ENCODE measurements at places on chromosomes 11 and 22.

DNA sequence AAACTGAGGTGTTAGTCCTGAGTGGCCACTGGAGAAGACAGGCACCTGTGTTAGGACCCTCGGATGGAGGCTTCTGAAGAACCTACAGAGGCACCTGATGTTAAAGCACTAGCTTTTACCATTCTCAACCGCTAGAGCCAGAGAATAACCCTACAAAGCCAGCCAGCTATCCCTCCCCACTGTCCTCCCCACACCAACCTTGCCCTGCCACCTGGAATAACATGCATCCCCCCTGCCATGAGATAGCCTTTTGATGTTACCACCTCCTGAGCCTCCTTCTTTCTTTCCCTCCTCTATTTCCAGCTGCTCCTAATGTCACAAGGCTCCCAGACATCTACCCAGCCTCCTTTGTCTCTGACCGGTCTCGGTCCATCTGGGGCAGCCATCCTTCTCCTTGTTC, 28.1 kb downstream of the COMMD9 start:
- DNase-seq: no peak

DNA sequence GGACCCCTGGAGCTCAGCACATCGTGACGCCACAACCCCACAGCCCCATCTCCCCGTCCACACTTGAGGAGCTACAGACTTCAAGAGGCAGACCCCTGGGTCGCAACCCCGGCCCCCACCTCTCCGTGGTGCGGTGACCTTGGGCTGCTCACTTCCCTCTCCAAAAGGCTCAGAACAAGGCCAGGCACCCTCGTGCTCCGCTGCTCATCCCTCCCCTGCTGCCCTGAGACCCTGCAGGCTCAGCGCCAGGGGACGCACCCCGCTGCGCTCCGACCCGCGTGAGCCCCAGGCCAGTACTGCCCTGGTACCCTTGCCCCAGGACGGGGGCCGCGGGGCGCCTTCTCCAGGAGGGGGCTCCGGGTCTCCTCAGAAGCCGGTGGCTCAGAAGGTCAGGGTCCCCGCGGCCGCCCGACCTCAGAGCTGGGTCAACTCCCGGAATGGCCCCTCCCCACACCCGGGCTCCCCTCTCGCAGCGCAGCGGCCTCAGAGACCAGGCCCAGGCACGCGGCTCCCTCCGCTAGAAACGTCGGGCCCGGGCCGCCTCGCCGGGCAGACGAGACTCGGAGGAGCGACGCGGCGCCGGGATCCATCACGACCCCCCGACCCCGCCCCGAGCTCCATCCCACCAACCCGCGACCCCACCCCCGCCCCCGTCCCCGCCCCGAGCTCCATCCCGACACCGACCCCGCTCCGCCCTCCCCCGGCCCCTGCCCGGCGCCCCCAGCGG, 563 bp downstream of the GATD1 start:
- DNase-seq: peak; percentile 22

GRCh38 chr11:74870485-74870884, 78.4 kb downstream of the XRRA1 start:
- no peak for DNase-seq

DNA sequence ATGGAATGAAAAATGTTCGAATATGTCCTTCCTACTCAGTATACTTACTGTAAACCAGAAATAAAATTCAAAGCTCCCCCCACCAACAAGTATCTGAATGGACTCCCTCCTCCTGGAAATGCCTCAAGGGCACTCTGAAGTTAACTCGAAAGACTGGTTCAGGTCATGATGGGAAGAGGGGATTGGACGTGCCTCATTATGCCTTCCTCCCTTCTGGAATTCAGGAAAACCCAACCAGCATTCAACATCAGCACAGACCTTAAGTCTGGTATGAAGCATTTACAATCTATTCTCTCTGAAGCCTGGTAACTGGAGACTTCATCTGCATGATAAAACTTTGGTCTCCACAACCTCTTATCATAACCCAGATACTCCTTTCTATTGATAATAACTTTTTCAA, 428.3 kb upstream of the RAG2 start:
- no peak for DNase-seq

GRCh38 chr11:57133366-57134038, 48.3 kb upstream of the LRRC55 start:
- no peak for DNase-seq

- DNase-seq: no peak
These were observed 87.0 kb upstream of the CRYBB3 start for GRCh38 chr22:25112538-25113253.

DNA sequence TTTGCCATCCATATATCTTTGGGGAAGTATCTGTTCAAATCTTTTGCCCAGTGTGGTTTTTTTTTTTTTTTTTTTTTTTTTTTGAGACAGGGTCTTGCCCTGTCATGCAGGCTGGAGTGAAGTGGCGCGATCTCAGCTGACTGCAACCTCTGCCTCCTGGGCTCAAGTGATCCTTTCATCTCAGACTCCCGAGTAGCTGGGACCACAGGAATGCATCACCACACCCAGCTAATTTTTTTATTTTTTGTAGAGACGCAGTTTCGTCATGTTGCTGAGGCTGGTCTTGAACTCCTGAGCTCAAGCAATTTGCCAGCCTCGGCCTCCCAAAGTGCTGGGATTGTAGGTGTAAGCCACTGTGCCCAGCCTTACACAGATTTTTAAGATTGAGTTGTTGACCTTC, 4.8 kb upstream of the FAM118A start:
- no peak for DNase-seq

DNA sequence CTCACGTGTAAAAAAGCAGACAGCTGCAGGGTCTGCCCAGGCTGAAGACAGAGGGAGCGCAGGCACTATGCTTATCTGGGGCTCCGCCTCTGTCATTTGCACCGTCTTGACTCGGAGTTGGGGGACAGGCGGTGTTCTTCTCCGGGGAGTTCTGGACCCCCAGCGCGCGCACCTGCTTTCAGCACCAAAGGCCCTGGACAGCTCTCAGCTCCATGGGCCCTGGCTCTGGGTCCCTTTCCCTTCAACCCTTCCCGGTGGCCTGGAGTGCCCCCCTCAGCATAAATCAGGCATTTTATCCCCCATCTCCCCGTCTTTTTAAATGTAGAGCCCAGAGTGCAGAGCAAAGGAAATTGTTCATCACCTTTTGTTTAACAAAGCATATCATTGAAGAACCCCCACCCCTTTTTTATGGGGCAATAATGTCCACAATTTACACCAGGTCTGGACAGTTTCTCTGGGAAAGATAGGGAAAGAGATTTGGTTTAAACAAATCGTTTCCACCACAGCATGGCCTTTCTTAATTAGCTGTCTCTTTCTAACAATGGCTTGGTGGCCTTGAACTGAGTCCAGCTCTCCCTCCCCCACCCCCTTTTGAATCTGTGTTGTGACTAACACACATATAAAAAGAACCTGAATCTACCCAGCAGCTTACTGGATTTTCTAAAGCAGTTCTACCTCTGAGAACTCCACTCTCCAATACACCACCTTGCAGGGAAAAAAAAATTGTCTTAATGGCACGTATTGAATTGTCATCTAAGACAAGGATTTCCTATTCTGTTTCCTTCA, 1.7 kb downstream of the SEZ6L start:
- DNase-seq: no peak

DNA sequence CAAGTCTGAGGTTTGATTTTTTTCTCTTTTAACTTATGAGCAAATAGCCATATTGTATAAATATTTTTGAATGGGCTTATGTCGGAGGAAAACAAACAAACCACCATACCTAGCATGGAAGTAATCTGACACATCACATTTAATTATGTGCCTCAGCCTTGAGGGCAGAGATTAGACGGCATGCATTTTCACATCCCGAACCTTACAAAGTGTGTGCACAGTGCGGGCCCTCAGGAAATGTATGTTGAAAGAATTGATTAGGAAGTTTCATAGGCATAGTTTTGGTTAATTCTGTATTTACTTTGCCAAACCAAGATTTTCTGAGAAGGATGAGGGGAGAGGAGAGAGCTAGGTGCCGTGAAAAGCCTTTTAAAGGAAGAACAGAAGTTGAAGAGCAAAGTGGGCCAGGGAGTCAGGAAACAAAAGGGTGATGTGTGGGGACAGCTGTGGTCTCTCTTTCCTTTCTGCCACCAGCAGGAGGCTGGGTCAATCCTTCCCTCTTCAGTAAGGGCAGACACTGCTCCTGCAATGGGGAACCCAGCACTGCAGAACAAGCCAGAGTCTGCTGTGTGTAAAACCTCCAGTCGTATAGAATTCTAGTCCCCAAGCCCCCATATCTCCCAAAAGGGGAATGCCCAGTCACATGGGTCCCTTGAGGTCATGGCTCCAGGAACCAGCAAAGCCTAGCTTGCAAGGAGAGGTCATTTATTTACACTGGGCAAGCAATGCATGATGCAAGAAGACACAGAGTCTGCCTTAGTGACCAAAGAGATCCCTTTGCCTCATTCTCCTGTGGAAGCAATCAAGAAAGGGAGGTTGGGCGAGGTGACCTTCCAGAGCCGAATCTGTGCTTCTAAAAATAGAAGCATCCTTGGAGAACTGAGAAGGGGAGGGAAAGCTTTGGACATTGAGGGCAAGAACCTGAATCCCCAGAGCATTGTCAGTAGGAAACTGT, 71.1 kb upstream of the OLFML1 start:
- no peak for DNase-seq

GRCh38 chr11:129612447-129612961, 203.1 kb upstream of the TMEM45B start:
- no peak for DNase-seq

GRCh38 chr11:5691964-5692361, 2.4 kb downstream of the TRIM22 start:
- no peak for DNase-seq

DNA sequence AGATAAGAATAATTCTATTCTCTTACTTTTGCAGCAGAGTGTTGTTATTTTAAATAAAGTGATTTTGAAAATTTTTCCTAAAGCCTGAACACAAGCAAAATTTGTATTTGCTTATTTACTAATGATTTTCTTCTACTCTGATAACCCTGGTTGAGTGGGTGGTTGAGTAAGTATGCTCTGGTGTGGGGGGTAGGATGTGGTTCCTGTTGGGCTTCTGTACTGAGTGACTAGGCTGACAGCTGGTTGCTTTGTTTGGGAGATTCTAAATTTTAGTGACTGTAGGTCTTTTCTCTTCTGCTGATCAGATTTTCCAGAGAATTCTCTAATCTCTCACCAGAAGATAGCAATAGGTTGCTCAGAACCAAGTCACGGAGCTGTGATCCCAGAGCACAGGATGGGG, 61.6 kb downstream of the METTL15 start:
- DNase-seq: no peak

DNA sequence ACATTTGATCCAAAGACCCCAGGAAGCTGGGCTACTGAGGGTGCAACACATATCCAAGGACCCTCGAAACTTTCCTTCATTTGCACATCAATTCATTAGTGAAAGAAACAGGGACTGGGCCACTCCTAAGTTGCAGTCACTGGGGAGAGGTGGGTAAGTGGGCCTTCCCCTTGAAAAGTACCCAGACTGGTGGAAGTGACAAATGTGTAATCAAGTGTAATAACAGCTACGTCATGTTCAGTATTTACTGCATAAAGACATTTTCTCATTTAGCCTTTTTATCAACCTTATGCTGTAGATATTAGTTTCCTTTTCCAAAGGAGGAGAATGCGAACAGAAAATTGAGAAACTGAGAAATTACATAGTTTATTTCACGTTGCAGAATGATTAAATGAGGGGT, 101.9 kb upstream of the OLFML1 start:
- no peak for DNase-seq

GRCh38 chr22:46758867-46759290, 3.6 kb upstream of the TBC1D22A start:
- DNase-seq: peak; percentile 61

DNA sequence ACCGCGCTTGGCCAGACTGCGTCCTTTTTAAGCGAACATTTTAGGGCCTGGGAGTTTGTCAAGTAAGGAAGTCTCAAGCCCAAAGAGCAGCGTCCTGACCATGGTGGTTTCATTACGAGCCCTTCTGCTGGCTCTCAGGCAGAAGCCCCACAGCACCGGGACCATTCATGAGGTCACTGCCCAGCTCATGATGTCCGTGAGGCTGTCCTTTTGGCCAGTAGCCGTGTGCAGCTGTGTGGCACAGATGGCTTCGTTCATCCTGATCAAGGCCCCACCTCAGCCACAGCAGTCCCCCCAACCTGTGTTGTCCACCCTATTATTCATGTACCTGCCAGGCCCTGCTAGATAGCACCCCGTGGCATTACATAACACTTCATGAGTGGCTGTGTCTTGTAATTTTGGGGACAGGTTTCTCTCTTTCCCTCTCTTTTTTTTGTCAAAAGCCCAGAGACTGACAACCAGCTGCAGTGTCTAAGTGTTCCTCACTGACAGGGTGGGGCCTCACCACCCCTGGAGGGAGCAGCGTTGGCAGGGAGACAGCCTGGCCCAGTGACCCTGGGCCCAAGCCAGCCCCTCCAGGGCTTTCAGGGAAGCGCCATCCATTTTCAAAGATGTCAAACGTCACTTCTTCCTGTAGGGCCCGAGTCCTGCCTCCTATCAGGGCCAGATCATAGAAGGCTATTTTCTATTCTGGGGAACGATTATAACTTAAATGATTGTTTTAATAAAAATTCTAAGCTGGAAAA, 21.8 kb upstream of the CABP7 start:
- no peak for DNase-seq

DNA sequence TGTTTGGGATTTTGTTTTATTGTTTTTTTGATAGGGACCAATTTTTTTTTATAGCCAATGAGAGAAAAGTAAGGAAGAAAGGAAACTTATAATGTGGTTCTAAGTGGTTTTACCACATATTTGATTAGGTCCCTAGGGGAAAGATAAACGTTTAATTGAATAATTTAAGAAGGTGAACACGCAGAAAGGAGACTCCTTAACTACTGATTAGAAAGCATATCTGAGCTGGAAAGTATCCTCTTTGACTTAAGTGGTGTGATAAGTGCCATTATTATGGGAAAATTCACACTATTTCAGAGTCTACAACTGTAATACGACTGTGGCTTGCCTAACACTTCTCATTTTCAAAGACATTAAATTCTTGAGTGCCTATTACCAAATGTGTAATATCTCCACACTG, 106.5 kb upstream of the GRAMD1B start:
- DNase-seq: no peak

DNA sequence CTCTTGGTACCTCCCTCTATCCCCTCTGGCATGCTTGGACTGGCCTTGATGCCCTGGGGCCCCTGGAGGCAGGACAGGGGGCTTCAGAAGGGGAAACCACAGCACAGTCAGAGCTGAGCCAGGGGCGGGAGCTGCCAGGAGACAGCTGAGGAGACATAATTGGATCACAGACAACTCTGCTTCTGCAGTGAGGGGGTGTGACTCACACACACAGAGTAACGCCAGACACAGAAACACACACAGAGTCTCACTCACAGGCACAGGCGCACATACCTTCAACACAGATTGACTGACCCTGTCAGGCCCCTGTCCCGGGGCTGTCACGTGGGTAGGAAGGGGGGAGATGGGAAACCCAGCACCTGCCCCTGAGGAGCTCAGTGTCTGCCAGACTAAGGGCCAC, 20.6 kb downstream of the STARD10 start:
- no peak for DNase-seq

- no peak for DNase-seq
These were observed 112.1 kb upstream of the BDNF start for GRCh38 chr11:27812341-27812740.

- no peak for DNase-seq
These were observed 180.5 kb upstream of the ZBED5 start for GRCh38 chr11:11038352-11038751.

- DNase-seq: peak; percentile 13
These were observed 57.9 kb downstream of the TRIM29 start for GRCh38 chr11:120079750-120080610.

- no peak for DNase-seq
These were observed 23.3 kb upstream of the SERPIND1 start for GRCh38 chr22:20750461-20751184.

- no peak for DNase-seq
These were observed 63.2 kb upstream of the RRAS2 start for GRCh38 chr11:14422052-14422813.
